ENCODE measurements at places on chromosomes 3 and 15.

DNA sequence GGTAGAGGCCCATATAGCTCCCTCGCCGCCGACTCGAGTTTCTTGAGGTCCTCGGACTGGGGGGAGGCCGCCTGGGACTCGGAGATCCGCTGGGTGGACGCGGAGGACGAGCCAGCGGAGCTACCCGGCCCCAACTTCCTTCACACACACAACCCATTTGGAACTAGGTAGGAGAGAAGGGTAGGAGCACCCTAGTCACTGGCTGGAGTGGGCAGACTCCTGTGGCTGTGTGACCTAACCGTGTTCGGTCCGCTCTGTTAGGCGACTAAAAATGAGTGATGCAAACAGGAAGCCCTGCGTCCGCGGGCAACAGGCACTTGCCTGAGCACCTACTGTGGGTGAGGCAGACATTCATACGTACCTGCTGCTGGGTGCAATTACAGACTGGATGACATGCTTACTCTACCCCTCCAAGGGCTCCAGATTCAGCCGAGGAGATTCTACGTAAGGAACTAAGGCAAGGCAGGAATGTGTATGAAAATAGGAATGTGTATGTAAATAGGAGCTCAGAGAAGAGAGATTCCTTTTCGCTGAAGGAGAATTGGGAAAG is 4.6 kb upstream of the SIN3A start:
- DNase-seq = peak; percentile 61

GRCh38 chr3:188287339-188287738 is 133.4 kb downstream of the LPP start:
- no peak for DNase-seq

DNA sequence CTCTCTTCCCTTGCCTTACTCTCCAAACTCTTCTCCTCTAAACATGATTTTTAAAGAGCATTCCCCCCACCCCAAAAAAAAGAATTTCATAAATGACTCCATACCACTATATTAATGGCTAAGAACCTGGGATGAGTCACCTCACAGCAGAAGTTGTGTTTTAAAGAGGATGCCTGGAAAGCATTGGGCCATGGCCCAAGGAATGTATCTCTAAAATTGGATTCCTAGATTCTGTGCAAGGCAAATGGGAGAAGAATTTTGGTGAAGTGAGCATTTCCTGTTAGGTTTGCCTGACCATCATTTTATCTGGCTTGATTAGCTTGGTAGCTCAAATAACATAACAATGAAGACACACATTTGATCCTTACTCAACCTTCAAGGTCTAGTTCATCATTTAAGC is 251.4 kb downstream of the NR1D2 start:
- no peak for DNase-seq

DNA sequence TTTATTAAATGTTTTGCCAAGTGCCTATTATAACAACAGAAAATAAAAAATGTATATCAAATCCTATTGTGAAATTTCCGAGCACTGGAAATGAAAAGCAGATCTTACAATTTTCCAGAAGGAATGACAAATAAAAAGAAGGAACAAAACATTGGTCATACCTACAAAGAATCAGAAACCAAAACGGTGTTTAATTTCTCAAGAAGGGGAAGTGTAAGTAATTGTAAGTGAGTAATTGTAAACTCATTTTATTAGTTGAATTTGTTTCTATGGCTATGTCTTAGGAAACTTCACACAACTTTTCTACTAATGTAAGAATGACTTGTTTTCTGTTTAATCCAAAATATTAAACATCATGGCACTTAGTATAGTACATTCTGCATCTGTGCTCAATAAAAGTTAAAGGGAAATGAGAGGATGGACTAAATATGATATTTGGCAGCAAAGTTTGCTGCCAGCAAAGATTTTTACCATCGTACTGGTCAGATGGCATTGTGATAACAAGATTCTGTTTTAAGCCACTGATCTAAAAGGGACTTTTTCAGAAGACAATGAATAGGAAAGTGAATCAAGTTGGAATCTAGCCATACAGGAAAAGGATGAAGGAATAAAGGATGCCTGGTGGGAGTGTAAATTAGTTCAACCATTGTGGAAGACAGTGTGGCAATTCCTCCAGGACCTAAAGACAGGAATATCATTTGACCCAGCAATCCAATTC is 232.4 kb downstream of the NFKBIZ start:
- DNase-seq = no peak

GRCh38 chr15:90886291-90886614 is 1.9 kb downstream of the FES start:
- no peak for DNase-seq

DNA sequence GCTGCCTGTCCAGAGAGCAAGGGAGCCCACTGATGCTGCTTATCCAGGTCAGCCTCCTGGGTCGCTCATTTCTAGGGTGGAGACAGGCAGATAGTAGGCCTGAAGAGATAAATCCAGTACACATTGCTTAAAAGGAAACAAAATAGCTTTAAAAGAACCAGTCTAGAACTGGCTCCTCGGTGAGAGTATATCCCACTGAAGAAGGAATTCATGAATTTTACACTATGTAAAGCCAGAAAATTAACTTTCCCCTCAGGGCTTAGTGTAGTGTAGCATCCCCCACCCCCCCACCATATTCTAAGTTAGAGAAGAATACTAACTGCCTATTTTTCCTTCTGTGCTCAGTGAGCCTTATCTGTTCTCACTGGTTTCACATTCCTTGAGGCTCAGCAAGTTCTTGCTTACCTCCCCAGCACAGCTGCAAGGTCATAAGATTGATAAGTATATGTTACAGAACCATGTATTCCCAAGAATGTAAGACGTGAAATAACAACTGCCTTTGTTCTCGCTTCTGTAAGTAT is 30.5 kb upstream of the NOX5 start:
- no peak for DNase-seq

DNA sequence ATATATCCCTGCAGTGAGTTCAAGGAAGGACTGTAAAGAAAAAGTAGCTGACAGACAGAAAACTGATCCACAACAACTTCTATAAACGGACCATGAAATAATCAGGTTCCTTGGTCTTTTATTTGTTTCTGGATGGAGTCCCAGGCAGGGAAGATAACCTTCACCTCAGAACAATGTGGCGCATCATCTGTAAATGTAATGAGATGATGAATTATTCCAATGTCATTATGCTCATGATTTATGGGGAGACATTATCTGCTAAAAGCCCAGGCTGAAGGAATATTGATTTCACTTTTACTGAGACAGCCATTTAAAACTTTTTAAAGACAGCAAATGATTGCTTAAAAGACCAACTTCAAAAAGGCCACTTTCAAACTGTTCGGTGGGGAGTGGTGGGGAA is 354.9 kb upstream of the ADAMTS9 start:
- no peak for DNase-seq

GRCh38 chr3:65635657-65636056 is 403.1 kb downstream of the MAGI1 start:
- no peak for DNase-seq

GRCh38 chr15:28933710-28934445 is 48.1 kb downstream of the APBA2 start:
- DNase-seq = no peak
